ENCODE measurements at places on chromosomes 16 and 17.

GRCh38 chr17:55432358-55433028, 10.9 kb upstream of the MMD start:
- DNase-seq = no peak

DNA sequence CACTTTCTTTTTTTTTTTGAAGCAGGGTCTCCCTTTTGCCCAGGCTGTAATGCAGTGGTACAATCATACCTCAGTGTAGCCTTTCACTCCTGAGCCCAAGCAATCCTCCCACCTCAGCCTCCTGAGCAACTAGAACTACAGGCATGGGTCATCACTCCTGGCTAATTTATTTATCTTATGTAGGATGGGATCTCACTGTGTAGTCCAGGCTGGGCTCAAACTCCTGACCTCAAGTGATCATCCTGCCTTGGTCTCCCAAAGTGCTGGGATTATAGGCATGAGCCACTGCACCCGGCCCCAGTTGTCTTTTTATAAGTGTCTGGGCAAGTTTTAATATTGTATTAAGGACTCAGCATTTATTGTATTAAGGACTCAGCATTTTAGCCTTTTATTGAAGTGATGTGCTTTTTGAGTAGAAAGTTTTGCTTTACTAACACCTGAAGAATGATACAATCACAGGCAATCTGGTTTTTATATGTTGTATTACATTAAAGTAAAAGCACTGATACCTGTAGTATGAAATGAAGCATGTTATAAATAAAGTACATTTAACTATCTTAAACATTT, 22.9 kb downstream of the VMP1 start:
- no peak for DNase-seq

DNA sequence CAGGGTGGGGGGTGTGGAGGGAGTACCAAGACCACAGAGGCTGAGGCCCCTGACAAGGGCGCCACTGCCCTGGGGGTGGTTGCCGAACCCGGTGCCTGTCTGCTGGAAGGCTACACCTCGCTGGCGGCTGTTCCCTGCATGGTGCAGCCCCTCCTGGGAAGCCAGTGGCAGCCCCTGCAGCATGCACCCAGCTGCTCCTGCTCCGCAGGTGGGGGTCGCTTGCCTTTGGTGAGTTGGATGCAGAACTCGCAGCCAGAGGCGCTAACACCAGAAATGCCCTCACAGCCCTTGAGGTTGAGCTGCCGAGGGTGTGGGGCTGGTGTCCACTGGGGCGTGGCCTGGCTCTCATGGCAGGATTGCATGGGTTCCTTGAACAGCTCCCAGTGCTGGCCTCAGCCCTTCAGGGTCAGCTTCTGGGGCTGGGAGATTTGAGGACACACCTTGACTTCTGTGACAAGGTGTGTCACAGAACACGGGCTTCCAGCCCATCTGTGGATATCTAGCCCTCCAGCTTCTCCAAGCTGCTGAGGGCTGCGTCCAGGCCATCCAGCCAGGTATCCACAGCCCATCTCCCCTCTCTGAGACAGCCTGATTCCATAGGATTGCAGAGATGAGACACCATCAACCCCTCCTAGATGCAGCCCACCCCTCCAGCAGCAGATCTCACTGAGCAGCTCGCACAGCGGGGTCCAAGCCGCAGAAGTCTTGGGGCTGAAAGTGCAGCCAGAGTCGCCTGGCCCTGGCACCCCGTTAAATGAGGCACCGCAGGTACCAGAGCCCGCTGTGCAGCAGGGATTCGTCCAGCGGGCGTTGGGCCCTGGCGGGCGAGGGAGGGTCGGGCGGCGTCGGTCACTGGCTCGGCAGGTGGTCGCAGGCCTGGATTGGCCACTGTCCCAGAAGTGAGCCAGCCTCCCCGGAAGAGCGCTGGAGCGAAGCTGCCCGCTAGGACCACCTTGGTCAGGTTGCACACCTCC, 586.3 kb downstream of the KCNJ18 start:
- DNase-seq = no peak

- DNase-seq = no peak
These were observed 122.3 kb downstream of the MRTFB start for GRCh38 chr16:14193316-14193871.

GRCh38 chr16:1034230-1035065, 38.1 kb upstream of the SSTR5 start:
- DNase-seq = no peak

GRCh38 chr16:30888856-30889499, 4.9 kb downstream of the BCL7C start:
- DNase-seq = no peak

DNA sequence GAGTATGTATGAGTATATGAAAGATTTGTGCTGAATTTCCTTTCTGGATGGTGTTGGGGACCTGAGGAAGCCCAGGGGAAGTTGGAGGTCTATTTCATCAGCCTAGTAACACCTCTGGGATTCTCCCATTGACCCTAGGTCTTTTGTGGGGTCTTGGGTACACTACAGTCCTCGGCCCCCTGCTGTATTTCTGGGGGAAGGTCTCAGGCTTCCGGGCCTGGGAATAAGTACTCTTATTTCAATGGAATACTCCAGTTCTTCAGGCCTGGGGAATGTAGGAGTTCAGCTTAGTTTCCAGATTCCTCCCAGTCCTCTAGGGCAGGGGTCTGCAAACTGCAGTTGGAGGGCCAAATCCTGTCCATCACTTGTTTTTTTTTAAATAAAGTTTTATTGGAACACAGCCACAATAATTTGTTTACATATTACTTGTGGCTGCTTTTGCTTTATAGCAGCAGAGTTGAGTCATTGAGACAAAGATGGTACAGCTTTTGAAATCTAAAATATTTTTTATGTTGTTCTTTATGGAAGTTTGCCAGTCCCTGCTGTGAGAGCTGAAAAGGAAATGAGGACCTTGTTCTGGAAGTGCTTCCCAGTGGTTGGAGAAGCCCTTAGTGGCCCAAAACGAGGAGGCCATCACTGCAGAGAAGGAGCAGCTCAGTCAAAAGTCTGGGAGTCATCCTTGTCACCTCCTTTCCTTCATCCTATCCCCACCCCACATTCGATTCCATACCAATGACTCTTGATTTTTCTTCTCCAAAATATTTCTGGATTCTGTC, 142.5 kb upstream of the HS3ST2 start:
- DNase-seq = peak; percentile 41

DNA sequence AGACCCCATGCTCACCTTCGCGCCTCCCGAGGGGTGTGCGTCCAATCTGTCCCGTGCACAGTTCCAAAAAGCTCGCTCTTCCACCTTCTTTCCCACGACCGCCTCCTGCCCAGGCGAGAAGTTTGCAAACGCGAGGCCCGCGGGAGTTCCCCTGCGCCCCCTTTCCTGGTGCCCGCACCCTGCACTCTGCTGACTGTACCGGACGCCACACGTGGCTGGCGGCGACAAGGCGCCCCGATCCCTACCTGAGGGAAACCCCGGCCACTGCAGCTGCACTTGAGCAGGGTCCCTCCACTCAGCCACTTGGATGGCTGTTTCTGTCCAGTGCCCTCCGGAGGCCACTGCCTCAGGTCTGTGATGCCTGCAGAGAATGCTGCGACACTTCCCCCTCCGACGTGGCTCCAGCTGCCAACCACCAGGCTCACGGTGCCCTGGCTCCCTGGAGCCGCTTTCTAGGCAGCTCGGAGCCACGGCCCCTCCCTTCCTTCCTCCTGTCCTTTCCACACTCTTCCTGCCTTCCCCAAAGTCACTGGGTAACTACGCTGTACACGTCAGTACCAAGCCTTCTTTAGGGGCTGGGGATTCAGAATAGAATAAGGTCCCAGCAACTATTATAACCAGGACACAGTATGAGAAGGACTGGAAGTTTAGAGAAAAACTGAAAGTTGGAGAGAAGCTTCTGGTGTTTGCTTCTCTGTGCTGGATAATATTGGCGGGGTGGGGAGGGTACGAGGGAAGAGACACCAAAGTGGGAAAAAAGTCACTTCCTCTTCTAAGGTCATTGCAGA, at the start of gene MLKL:
MLKL (minus strand) TSS at position 425 of the 788 bp plus-strand sequence. CDS start 5,105 bp downstream, outside the sequence.
- peak; percentile 60 for DNase-seq

GRCh38 chr17:79808763-79809529, 12.1 kb upstream of the CBX8 start:
- DNase-seq = no peak

DNA sequence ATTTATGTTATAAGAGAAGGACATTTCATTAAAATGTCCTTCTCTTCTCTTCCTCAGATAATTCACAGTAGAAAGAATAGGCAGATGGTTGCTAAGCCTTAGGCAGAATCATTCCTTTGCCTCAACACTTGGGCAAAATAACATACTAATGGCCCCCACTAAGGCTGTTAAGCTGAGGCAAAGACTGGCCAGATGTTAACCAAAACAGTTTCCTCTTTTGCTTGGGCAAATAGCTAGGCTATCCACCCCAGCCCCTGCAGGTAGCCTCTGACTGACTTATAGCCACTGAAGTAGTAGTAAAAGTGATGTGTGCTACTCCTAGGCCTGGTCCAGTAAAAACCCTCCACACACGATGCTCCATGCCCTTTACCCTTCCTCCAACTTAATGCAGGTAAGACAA, 55.2 kb downstream of the SPAG9 start:
- no peak for DNase-seq

GRCh38 chr16:67538666-67539101, 10.1 kb downstream of the RIPOR1 start:
- DNase-seq = no peak

DNA sequence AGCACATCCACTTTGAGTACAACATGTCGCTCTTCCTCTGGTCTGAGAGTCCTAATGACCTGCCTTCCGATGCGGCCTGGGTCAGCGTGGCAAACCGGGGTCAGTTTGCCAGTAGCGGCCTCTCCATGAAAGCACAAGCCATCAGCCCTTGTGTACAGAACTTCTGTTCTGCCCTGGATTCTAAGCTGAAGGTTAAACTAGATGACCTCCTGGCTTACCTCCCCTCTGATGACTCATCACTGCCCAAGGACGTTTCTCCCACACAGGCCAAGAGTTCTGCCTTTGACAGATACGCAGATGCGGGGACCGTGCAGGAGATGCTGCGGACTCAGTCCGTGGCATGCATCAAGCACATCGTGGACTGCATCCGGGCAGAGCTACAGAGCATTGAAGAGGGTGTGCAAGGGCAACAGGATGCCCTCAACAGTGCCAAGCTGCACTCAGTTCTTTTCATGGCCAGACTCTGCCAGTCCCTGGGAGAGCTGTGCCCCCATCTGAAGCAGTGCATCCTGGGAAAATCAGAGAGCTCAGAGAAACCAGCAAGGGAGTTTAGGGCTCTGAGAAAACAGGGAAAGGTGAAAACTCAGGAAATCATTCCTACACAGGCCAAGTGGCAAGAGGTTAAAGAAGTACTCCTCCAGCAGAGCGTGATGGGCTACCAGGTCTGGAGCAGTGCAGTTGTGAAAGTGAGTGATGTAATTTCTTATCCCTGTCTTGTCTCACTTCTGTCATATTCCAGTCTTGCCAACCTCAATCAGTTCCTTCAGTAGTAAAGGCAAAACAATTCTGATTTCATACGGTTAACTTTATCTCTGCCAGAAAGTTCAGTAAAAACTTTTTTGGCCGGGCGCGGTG, 8.6 kb downstream of the COG1 start:
- no peak for DNase-seq

- DNase-seq = no peak
These were observed 11.1 kb downstream of the XYLT2 start for GRCh38 chr17:50356892-50357510.

DNA sequence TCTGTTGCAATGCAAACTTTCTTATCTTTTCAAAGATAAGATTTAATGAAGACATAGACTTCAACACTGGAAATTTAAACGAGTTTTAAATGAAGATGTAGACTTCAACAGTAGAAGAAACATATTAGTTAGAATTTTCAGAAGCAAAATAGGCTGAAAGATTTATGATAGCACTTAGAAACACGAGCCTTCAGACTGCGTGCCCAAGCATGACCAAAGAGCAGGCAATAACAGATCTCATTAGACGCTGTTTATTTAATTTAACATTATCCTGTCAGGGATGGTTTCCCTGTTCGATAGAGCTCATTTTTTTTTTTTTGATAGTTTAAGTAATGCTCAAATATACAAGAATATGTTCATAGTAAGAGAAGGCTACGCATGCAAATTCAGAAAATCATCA, 604.7 kb upstream of the SOX9 start:
- DNase-seq = no peak

DNA sequence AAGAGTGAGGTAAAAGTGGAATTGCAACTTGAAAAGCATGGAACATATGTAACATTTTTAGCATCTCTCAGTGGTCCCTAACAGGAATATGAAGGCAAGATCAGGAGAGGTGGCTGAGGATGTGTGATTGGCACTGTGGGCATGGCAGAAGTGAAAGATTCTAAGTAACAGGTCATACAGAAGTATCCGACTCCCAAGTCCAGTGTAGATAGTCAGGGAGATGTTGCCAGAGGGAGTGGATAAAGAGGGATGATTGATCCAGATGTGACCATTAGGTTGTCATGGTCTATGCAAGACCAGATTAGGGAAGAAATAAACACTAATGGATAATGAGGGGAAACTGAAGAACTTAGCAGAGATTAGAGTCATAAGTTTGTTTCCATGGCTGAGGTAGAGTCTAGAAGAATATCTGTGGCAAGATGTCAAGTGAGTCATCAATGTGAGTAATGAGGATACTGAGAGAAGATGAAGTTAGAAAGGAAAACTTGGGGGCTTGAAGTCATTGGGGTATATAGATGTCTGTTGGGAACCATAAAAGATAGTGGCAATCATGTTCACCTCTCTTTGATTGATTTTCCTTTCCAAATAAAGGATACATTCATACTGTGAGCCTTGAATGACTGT, 23.9 kb upstream of the CAPNS2 start:
- DNase-seq = no peak

GRCh38 chr17:65495122-65496055, 66.1 kb downstream of the AXIN2 start:
- peak; percentile 85 for DNase-seq

- DNase-seq = no peak
These were observed 2.4 kb downstream of the TMEM101 start for GRCh38 chr17:44012391-44012790.

DNA sequence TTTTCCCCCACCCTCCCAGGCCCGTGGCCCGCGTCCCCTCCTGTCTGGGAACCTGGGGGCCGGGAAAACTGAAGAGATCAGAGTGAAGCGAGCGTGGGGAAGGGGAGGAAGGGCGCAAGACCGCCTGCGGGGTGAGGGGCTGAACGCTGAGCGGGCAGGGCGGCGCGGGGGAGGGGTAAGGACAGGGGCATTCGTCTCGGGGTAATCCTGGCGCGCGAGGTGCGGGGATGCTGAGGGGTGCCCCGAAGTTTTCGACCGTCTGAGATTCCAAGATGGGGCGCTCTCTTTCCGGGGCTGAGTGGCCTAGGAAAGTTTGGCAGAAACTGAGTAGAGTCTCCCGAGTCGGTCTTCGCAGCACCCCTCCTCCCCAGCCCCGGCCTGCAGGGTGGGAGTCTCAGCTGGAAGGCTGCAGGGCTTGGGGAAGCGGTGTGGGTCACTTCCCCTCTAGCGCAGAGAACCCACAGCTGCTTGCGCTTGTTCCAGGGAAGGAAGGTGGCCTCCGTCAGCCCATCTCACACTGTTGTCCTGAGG, 555 bp downstream of the TTYH2 start:
- DNase-seq = no peak

- DNase-seq = peak; percentile 46
These were observed 7.3 kb upstream of the VEZF1 start for GRCh38 chr17:57995076-57995956.

- DNase-seq = no peak
These were observed 13.9 kb downstream of the ITGAM start for GRCh38 chr16:31273676-31274075.

- DNase-seq = no peak
These were observed 363.1 kb upstream of the RBFOX1 start for GRCh38 chr16:6969594-6969993.
